ENCODE measurements at places on chromosomes 7 and 10.

DNA sequence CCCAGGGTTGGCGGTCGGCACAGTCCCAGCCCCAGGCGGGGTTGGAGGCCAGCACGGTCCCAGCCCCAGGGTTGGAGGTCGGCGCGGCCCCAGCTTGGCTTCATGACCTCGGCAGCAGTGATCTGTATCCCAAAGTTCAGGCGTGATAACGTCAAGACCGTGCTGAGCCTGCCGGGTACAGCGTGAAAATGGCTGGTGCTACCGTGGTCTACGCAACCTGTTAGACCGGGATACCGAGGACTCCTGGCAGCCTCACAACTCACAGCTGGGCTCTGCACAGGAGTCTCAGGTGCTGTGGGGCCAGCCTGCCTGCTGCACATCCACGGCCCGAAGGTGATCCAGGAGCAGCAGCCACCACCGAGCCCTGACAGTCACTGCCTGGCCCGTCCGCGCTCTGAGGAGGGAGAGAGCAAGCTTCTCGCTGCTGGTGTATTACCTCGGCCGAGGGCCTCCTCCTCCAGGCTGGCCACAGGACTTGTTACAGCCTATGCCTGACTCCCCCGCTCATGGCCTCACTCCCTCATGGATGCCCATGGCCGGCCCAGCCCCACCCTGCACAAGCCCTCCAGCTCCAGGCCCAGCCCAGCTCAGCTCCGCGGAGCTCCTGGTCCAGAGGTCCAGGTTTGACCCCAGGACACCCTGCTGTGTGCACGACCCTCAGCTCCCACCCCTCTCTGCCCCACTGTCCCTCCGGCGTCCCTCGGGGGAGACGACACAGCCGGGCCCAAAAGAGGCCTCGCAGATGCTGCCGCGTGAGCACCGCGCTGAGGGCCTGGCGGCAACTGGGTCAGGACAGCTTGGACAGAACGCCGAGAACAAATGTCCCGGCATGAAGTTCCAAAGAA is 156.0 kb downstream of the ELFN1 start:
- no peak for DNase-seq

- no peak for DNase-seq
These were observed 332.7 kb upstream of the PFKP start for GRCh38 chr10:2734603-2735002.

GRCh38 chr7:12722136-12722535 is 34.7 kb downstream of the ARL4A start:
- no peak for DNase-seq

GRCh38 chr10:36030516-36030915 is 388.4 kb upstream of the FZD8 start:
- no peak for DNase-seq

DNA sequence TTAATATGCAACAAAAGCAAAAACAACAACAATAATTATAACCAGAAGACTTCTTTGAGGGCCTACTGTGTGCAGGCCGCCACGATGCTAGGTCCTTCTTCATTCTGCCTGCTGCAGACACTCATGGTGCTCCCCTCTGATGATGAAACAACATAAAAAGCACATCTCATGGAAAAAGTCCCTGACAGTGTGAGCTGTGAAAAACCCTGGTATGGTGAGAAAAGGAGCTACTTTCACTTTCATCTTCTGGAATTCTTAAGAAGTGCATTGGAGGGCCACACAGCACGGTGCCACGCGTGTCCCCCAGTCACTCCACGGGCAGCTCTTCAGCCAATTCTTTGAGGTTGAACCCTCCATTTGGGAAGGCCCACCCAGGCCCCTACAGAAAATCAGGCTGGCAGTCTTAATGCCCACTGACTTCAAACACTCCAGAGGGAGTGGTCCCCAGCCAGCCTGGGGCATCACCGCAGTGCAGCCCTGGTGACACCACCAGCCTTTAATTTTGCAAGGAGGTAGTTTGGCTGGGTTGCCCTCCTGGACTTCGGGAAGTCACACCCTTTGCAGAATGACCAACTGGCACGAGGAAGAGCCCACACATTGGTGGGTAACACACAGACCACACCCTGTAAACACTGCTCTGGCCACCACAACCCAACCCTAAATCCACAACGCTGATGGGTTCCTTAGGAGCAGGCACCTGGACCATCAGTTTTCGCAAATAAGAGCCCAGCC is 7.7 kb downstream of the KCNMA1 start:
- no peak for DNase-seq

DNA sequence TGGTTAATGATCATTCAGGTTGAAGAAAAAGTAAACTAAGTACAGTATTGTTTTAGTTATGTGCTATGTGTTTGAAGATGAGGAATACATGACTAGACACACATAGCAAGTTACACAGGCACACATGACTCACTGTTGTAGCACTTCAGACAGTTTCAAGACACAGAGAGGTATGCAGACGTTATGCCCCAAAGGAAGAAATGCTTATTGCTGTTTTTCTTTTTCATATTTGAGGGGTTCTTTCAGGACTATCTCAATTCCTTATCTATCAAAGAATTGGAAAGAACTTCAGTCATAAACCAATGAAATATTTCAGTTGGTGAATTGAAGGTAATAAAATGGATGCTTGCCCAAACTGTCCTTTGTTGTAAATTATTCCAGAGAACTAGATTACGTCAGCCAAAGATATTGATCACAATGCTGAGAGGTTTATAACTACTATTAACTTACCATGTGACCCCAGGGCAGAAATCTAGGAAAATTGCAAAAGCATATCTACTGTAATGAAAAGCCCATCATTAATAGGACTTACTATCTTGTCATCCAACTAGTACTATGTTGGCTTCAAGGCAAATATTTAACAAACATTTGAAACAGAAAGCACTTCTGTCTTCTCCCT is 61.2 kb upstream of the CAPZA2 start:
- DNase-seq = no peak

DNA sequence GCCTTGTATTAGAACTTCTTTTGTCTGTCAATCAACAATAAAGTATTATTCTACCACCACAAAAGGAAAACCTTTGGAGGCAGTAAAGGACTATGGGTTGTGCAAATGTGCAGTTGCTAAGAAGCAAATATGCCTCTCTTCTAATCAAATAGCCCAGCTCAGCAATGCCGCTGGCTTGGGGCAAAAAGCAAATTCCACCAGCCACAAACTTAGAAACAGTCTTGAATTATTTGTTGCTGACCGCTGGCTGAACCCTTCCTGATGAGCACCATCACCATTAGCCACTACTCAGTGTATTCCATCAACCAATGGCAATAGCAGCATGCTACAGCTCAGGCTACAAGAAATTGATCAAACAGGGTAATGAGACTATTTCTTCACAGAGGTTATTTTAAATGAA is 51.0 kb downstream of the SKAP2 start:
- no peak for DNase-seq

DNA sequence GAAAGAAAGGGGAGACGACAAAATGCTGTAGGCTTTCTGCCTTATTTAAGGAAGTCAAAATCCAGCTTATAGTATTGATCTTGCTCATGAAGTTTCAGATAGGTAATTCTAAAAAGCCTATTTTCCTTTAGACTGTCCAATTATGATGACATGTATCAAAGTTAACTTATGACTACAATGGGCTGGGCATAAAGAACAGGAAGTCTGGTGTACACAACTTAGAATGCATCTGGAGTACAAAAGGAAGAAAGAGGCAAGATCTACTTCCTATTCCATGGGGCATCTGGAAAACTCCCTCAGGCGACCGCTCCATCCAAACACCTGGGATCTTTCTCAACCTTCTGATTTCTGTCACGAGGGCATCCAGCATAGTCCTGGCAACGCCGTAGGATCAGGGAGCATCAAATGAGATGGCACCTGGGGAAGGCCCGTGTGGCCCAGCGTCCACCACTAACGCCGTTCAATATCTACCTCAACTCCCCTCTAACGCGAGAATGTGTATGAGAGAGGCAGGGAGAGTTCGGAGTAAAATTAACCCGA is 512 bp downstream of the FAM24B start:
- DNase-seq = peak; percentile 0

- DNase-seq = peak; percentile 55
These were observed 77.6 kb upstream of the EN2 start for GRCh38 chr7:155380221-155380861.

- no peak for DNase-seq
These were observed 46.3 kb downstream of the HK1 start for GRCh38 chr10:69324583-69324982.

- no peak for DNase-seq
These were observed 60.5 kb upstream of the AGBL3 start for GRCh38 chr7:134925766-134926165.

DNA sequence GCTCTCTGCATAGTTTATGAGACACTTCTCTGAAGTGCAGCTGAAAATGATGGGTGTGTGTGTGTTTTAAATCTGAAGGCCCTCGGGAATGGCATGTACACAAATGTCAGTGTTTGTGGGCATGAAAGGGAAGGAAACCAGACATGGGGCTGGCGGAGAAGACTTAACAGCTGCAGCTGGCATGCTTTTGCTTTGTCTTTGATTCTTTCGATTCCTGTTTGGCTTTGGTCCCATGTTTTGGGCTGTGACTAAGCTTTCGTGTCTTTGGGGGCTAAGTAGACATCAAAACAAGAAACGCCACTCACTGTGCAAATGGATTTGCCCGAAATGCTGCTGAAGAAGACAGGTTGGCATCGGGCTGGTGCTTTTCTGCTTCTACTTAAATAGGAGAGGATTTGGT is 179.3 kb downstream of the PFKFB3 start:
- DNase-seq = no peak

DNA sequence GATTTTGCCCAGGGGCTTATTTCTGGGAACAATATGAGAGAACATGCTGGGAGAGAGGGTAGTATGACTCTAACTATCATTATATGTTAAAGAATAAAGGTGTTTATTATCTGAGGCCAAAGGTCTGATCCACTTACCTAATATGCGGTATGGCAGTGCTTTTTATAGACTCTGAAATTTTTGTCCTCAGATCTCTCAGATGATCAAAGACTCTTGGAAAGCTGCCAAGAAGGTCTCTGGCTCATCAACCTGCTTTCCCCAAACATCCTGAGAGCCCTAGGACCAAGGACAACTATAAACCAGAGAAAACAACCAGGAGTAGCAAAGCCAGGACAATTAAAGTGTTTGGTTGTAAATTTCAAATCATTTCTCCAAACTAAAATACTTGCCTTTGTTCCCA is 255.7 kb upstream of the LRRN3 start:
- peak; percentile 18 for DNase-seq

GRCh38 chr7:133573554-133574265 is 320.8 kb downstream of the EXOC4 start:
- no peak for DNase-seq

GRCh38 chr10:12214093-12214492 is 18.1 kb downstream of the CDC123 start:
- no peak for DNase-seq

- DNase-seq = no peak
These were observed 13.7 kb downstream of the INPP5A start for GRCh38 chr10:132551093-132551807.

GRCh38 chr10:94357193-94357592 is 5.5 kb downstream of the NOC3L start:
- DNase-seq = no peak

GRCh38 chr10:128981251-128981650 is 485.8 kb upstream of the MGMT start:
- no peak for DNase-seq

DNA sequence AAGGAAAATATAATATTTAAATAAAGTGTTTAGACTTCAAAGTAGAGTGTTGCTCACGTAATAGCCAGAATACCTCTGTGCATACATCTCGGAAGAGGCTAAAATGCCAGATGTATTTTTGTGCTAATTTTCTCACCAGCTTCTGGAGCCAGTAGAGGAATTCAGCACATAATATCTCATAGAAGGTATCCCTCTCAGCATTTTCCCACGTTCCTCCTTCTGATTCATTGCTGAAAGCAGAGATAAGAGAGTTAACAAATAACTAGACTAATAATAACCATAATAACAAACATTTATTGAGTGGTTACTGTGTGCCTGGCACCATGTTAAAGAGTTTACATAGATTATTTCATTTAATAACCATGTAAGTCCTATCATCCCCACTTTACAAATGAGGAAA is 123.6 kb downstream of the VTI1A start:
- DNase-seq = no peak

GRCh38 chr7:117386110-117386706 is 41.1 kb downstream of the ASZ1 start:
- DNase-seq = no peak

GRCh38 chr10:7310076-7310475 is 100.8 kb downstream of the SFMBT2 start:
- no peak for DNase-seq

GRCh38 chr7:13165854-13166253 is 478.4 kb downstream of the ARL4A start:
- DNase-seq = no peak

GRCh38 chr10:94405406-94405805 is 3.1 kb downstream of the TBC1D12 start:
- DNase-seq = no peak

DNA sequence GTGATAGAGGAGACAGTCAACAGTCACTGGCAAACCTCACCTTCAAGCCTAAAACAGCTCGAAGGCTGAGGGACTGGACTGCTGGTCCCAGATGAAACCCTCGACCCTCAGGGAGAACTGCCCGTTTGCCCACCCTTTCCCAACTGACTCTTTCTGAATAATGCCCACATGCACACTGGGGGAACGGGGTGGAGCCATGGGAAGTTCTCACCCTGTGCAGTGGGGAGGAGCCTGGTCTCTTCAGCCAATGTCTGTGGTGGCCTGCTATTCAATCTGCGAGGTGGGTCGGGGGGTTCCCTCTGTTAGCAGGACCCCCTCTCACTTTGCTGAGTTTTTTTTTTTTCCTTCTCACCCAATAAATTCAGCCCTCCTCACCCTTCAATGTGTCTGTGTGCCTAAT is 14.5 kb downstream of the TOMM7 start:
- DNase-seq = no peak

GRCh38 chr7:66453340-66453739 is 175.3 kb upstream of the KCTD7 start:
- DNase-seq = no peak

- no peak for DNase-seq
These were observed 11.5 kb upstream of the MALSU1 start for GRCh38 chr7:23287612-23288011.

DNA sequence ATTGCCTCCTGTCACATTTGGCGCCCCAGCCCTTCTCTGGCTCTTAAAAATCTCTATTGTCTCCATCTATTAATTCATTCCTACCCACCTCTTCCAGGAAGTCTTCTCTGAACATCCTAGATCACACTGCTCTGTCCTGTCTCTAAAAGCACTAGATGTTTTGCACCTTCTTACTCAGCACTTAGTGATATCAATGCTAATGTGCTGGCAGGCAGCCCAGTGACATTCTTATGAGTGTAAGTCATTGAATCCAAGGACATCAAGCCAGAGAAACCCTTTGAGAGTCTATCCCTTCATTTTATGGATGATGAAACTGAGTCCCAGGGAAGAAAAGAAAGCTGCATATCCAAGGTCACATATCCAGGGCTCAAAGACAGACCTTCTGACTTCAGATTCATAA is 48.3 kb upstream of the PAX2 start:
- no peak for DNase-seq

- DNase-seq = no peak
These were observed 12.5 kb upstream of the TSPAN15 start for GRCh38 chr10:69438536-69439349.
